WTC11 (cell line): ENCODE measurements at places on chromosomes 4 and X.

GRCh38 chr4:109215506-109215905, 87.0 kb downstream of the COL25A1 start:
- H3K27me3 ChIP-seq: no peaks in the 10 kb centered on the region
- no peak overlapping the region for H3K27ac ChIP-seq
- DNase-seq: no peak
- no peaks in the 10 kb centered on the region for H3K36me3 ChIP-seq
- H3K4me1 ChIP-seq: no peaks in the 10 kb centered on the region
- H3K4me3 ChIP-seq: no peak overlapping the region

DNA sequence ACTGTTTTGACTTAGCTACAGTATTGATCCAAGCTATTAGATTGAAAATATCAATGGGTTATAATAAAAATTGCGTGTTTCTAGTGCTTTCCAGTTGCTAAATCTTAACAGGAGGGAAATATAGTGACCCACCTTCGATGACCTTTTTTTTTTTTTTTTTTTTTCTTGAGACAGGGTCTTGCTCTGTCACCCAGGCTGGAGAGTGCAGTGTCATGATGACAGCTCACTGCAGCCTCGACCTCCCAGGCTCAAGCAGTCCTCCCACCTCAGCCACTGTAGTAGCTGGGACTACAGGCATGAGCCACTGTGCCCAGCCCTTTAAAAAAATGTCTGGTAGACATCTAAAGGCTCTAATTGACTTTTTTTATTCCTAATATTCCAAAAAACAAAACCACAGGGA, 3.8 kb upstream of the ASB5 start:
- no peaks in the 10 kb centered on the region for H3K36me3 ChIP-seq
- H3K4me3 ChIP-seq: no peak overlapping the region
- no peak for DNase-seq
- H3K27ac ChIP-seq: no peak overlapping the region

- peaks cover 12% of the 10 kb centered on the region for H3K4me1 ChIP-seq
- H3K36me3 ChIP-seq: no peaks in the 10 kb centered on the region
- H3K27me3 ChIP-seq: no peaks in the 10 kb centered on the region
- H3K4me3 ChIP-seq: no peak overlapping the region
These were observed 99.1 kb downstream of the MAB21L2 start for GRCh38 chr4:150681063-150681462.

DNA sequence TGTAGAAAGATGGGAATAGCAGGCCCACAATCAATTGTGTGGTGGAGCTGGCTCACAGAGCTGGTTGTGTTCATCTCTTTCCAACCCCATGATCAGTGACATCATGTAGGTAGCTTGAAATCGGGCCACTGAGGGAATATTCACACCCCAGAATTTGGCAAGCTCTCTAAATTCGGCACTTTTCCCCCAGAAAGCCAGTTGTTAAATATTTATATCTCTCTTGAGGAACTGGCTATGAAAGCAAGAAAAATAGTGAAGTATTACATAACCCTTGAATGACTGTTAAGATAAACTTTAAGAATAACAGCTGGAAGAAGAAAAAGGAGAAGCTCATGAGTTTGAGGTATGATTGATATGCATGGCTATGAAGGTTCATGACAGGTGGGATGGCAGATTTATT, 38.9 kb downstream of the GPRIN3 start:
- no peak for DNase-seq
- peaks cover 8% of the 10 kb centered on the region for H3K4me1 ChIP-seq
- H3K27ac ChIP-seq: no peak overlapping the region
- H3K27me3 ChIP-seq: no peaks in the 10 kb centered on the region
- H3K4me3 ChIP-seq: no peak overlapping the region

DNA sequence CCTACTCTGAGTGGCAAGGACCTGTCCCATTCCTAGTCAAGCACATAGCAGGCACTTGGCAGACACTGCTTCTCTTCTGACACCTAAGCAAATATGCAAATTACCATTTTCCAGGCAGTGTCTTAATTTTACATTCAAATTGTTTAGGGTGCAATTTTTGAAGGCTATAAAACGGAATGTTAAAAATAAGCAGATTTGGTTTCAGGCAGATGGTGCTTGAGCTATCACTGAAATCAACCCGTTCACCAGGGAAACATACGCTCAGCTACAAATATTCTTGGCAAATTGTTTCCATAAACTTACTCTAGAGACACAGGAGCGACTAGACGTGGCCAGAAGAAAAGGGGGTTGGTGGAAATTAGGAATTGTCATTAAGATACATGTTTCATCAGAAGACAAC, 45.7 kb downstream of the BEND2 start:
- no peak overlapping the region for H3K27ac ChIP-seq
- no peaks in the 10 kb centered on the region for H3K36me3 ChIP-seq
- peaks cover 11% of the 10 kb centered on the region for H3K4me1 ChIP-seq
- no peak for DNase-seq
- no peaks in the 10 kb centered on the region for H3K27me3 ChIP-seq
- H3K4me3 ChIP-seq: no peak overlapping the region
